Left hindlimb (tissue), 1 donor: ENCODE measurements at places on chromosomes 7 and 10.

GRCh38 chr7:44415510-44415909 is 74.9 kb downstream of the NUDCD3 start:
- no peak for DNase-seq

DNA sequence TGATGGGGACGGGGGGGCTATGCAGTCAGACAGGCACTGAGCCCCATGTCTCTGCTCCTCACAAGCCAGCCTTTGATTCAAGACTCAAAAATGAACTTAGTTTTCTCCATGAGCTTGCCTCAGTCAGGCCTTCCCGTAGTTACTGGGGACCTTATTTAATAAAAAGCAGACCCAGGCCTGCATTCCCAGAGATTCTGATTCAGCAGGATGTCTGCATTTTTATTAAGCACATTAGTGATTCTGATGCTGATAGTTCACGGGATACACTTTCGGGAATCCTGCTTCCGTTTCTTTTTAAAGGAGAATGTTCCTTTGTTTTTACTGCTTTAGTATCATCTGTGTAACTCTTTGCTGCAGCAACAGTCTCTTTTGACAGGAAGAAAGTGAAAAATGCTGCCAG is 28.3 kb upstream of the PLPP4 start:
- no peak for DNase-seq

GRCh38 chr7:41696323-41696916 is 6.5 kb downstream of the INHBA start:
- peak; percentile 83 for DNase-seq

DNA sequence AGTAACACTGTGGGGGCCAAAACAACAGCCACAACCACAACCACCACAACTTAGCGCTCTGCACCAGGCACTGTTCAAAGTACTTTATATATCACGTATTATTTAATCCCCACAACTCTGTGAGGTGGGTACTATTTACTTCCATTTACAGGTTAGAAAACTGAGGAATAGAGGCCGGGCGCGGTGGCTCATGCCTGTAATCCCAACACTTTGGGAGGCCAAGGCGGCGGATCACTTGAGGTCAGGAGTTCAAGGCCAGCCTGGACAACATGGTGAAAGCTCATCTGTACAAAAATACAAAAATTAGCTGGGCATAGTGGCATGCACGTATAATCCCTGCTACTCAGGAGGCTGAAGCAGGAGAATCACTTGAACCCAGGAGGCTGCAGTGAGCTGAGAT is 3.6 kb downstream of the DNAJC12 start:
- no peak for DNase-seq

- peak; percentile 50 for DNase-seq
These were observed 107.1 kb upstream of the FAM20C start for GRCh38 chr7:85074-85882.

GRCh38 chr7:126656165-126656564 is 596.6 kb downstream of the GRM8 start:
- DNase-seq: no peak

GRCh38 chr7:158782761-158783401 is 46.4 kb downstream of the ESYT2 start:
- no peak for DNase-seq

GRCh38 chr7:50317221-50317678 is 12.7 kb downstream of the IKZF1 start:
- DNase-seq: no peak

GRCh38 chr10:70258216-70258615 is 25.0 kb upstream of the PPA1 start:
- no peak for DNase-seq

DNA sequence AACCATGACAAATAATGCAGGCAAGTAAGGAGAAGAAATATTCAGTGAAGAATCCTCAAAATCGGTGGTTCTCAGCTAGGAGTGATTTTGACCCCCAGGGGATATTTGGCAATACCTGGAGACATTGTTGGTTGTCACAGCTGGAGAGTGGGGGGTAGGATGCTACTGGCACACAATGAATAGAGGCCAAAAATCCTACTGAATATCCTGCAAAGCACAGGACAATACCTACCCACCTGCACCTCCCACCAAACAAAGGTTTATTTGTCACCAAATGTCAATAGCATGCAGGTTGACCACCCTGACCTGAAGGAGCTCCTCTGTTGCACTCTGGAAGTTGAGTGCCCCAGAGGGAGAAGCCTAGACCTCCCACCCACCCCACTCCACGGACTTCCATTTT is 1028.6 kb downstream of the CNTNAP2 start:
- DNase-seq: no peak

- DNase-seq: no peak
These were observed 44.1 kb upstream of the TARP start for GRCh38 chr7:38317515-38317914.
